ENCODE measurements at places on chromosomes 5 and 9.

DNA sequence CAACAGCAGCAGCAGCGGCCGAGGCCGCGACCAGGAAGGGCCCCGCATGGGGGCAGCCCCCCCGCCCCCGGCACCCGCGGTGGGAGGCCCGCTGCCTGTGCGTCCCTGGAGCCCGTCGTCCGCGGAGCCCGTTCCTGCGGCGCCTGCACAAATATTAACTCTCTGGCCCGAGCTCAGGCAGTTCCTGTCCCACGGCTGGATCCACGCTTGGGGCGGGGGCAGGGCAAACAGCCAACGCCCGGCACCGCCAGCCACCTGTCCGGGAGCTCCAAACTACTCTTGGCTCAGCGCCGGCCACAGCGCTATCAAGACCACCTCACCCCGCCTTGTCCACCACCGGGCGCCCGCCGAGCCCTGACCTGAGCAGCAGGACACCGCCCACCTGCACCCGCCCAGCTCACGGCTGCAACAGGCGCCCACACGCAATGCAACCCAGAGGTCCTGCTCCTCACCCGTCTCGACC is at the start of gene LRRC26:
Gene LRRC26, minus strand, starts transcription at position 156 of the 463 bp plus-strand sequence. Its CDS starts 108 bp downstream, at position 48.
- DNase-seq: no peak

DNA sequence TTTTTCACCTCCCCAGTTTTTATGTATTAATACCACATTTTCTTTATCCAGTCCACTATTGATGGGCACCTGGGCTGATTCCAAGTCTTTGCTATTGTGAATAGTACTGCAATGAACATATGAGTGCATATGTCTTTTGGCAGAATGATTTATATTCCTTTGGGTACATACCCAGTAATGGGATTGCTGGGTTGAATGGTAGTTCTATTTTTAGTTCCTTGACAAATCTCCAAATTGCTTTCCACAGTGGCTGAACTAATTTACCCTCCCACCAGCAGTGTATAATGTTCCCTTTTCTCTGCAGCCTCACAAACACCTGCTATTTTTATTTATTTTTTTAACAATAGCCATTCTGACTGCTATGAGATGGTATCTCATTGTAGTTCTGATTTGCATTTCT is 340.2 kb downstream of the ADAMTS6 start:
- DNase-seq: no peak

DNA sequence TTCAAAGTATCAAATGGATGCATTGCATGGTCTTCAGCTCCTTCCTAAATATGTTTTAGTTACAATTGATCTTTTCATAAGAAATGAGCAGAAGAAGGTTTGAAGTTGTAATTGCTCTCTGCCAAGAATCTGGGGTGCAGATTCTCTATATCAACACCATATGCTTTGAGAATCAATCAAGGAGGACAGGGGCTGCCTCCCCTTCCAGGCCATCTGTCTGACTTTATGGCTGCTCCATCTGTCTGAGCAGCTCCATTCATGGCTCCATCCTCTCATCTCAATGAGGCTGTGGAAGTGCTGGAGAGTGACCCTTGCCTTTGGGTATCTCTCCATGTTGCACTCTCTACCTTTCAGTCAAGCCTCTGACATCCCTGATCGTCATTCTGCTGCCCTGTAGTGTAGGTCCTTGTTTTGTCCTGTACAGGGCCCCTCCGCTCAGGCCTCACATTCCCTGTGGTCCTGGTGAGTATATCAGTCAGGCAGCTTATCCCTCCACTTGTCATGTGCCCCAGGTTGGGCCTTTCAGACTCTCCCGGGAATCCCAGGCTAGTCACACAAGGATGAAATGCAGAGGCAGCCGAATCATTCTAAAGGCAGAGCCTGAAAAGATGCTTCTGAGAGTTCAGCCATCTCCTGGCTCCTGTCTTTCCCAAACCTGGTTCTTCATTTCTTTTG is 14.0 kb upstream of the SV2C start:
- DNase-seq: no peak

DNA sequence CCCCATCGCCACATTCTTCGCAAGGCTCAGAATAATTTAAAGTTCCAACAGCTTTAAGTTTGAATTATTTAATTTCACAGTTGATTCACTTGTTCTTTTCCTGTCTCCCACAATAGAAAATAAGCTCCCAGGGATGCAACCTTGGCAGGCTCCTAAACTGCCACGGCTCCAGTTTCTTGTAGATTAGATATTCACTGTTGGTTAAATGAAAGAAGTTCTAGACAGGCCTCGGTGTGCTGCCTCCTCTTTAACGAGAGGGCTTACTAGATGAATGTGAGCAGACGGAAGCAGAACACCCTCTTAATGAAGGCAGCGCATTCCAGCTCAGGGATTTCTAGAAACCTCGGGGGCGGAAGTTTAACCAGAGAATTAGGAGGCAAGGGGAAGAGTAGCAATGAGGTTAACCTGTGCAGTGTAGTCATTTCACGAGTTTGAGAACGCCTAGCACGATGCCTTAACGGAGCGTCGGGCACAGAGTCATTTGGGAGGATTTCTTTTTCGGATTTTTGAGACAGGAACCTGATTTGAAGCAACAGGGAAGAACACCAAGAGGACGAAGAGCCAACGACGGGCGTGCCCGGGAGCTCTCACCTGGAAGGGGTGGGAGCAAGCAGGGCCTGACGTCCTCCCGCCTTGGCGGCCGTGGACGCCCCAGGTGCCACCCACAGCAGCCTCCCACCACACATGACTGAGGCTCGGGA is 637 bp upstream of the SMC5 start:
- no peak for DNase-seq

DNA sequence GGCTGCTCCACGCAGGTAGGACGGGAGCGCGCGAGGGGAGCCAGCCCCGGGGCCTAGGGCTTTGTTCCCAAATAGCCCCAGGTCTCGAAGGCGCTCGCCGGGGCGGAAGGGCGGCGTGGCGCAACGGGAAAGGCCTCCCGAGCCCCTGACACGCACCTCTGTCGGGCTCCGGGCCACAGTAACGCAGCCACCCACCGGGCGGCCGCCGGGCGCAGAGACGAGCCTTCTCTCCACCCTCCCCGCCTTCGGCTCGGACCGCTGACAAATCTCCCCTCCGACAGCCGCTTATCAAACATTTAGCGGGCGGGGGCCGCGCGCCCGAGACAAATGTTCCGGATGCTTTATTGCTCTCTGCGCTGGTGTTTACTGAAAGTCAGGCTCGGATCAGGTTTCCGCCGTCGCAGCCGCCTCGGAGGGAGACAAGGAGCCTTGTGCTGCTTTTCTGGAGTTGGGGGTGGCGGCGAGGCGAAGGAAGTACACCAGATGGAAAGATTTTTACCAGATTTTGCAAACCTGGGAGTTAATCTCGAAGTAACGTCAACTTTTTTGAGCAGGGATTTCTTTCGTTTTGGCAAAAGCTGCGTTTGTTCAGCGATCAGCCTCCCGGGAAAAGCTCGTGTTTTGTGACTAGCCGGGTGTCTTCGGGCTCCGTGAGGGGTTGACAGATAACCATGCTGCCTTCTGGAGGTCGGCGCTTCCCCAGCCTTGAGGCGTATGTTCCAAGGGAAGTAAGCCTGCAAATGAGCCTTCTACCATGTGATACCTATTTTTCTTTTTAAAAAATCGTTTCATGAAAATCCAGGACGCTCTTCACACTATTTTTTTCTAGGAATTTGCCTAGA is 950 bp downstream of the RGMB start:
- DNase-seq: peak; percentile 47

GRCh38 chr5:115571441-115571878 is 26.9 kb upstream of the FEM1C start:
- DNase-seq: no peak

DNA sequence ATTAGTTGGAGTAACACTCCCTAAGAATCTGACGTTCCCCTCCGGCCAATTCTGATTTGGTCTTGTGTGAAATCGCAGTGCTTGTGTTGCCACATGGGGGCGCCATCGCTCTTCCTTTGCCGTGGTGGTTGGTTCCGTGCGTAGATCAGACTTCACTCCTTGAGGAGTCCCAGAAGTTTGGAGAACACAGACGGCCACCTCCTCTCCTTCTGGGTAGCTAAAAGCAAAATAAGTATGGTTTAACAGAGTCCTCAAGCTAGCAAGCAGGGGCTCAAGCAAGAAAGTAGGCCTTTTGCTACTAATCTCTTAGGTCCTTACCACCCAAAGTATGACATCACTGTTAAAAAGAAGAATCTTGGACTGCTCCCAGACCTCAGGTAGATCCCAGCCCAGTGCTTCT is 59.5 kb downstream of the HSPA4 start:
- DNase-seq: peak; percentile 74

- no peak for DNase-seq
Observed at GRCh38 chr5:573976-574375, 38.2 kb upstream of the CEP72 start.

- DNase-seq: no peak
Observed at GRCh38 chr5:135839566-135839965, 5.1 kb downstream of the SLC25A48 start.

DNA sequence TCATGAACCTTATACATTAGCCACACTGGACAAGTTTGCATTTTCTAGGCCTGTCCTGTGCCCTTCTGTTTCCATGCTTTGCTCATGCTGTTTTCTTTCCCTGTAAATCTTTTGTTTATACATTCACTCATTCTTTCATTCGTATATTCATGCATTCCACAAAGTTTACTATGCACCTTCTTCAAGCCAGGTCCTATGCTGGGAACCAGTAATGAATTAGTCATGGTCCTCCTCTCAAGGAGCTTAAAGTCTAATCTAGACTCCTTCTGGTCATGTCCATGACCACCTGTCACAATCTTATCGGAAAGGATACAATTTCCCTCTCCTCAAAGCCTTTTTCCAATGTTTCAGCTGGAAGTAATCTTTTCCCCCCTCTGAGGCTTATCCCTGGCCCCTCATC is 9.1 kb upstream of the XPA start:
- no peak for DNase-seq

DNA sequence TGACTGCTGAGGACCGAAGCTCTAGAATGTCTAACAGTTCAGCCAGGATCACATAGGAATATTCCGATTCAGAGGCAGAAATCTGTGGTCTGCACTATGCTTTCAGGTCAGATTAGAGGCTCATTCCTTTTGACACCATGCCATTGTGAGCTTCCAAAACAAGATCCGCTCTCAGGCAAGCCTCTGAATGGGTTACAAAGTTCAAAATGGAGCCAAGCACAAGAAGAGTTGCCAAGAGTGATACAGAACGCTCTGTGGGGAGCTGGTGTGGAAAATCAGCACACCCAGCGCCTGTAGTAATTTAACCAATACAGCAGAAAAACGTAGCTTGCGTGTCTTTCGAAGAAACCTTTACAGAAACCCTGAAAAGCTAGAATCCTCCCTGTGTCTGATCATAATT is 33.3 kb upstream of the FAT2 start:
- no peak for DNase-seq

DNA sequence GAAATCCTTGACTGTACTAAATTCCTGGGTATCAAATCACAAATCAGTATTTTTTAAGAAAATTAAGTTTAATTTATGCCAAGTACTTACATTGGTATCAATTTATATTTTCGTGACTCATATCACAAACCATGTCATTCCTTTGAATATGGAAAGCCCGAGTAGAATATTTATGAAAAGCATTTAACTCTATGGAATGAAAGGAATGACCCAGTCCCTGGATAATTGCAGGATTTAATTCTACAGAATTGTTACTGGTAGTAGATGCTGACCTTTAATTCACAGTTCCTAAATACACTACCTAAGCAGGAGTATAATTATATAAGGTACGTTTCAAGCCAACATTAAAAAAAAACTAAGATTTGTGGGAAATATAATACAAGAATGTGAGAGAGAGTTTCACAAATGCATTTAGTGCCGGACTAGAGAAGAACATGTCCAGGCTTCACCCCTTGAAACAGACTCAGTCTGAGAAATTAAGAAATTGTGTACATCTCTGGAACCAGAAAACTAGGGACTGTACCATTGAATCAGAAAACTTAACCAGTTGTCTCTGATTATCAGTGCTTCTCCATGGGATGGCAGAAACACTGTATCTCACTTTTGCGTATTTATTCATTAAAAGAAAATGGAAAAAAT is 28.5 kb upstream of the PLPPR1 start:
- DNase-seq: no peak

- DNase-seq: no peak
Observed at GRCh38 chr5:163409384-163409783, 28.0 kb upstream of the CCNG1 start.

- DNase-seq: no peak
Observed at GRCh38 chr9:10633785-10634184, 21.0 kb upstream of the PTPRD start.

DNA sequence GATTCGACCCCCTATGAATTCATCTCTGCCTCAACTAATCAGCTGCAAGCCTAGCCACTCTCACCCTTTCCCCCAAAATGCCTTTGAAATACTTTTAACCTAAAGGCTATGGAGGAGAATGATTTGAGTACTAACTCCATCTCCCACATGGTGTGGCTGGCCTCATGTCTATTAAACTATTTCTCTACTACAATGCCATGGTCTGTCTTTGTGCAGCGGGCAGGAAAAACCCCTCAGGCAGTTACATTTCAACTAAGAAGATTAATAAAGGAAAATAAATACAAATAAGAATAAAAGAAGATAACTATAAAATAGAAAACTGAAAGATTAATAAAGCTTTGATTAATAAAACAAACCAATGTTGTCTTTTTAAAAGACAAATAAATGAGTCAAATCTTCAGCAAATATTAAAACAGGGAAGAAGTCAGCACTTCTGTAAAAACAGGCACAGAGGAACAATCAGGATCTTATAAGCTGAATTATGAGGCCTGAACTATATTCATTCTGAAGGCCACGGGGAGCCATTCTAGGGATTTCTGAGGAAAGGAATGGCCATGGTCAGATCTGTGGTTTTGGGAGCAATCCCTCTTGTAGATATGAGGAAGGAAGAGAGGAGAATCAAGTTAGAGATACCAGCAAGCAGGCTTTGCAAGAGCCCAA is 116.1 kb upstream of the SLC12A2 start:
- DNase-seq: no peak

DNA sequence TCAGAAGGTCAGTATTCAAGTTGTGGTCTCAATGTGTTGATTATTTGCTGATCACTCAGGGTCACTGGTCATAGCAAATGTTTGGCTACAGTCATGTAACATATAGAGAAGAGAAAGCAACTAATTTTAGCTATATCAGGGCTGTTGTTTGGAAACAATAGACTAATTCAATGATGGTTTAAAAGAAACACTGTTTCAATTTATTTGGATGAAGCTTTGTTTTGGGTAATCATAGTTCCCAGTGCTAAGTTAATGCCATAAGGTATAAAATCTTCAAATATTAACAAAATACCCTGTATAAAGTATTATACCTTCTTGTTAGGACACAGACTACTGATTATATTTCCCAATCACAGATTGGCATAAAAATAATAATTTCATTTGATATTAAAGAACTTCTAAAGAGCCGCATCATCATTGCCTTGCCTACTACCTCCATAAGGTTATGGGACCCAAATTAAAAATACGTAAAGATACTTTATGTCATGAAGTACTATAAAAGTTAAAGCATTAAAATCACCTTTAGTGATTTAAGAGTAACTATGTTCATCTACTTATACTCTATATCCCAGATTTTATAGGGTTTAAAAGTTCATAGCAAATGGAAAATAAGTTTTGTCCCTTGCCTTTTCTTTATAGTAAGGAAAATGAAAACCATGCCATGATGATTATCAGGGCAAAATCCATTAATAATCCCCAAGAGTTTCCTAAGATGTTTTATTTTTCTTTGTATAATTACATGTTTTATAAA is 6.0 kb downstream of the NR3C1 start:
- no peak for DNase-seq

- no peak for DNase-seq
Observed at GRCh38 chr5:7827610-7828009, 23.3 kb downstream of the CFAP90 start.

GRCh38 chr5:157545610-157546310 is 29.8 kb downstream of the ADAM19 start:
- DNase-seq: no peak

- no peak for DNase-seq
Observed at GRCh38 chr9:87831159-87831558, 51.5 kb upstream of the SPATA31E1 start.
